Adipose tissue (tissue), 3 donors: ENCODE measurements at places on chromosomes 1 and 21. TPM values are rescaled to one million over a fixed set of nuclear protein-coding genes. Genes with fewer than 3 reads are reported as not detected.

CXADR gene
- 5.7 TPM for polyA plus RNA-seq

PRDM15 gene
- 1.4 TPM for polyA plus RNA-seq

SLC1A7 gene
- polyA plus RNA-seq: 0.90 TPM

C2CD2 gene
- 52.1 TPM for polyA plus RNA-seq

MEX3A gene
- 0.43 TPM for polyA plus RNA-seq

NAXE gene
- 52.1 TPM for polyA plus RNA-seq

APCS gene
- polyA plus RNA-seq: 0.55 TPM

MMEL1 gene
- polyA plus RNA-seq: 7.0 TPM

GPR52 gene
- not detected for polyA plus RNA-seq

SPRR5 gene
- not detected for polyA plus RNA-seq

GCSAML gene
- 0.01 TPM for polyA plus RNA-seq

AZIN2 gene
- polyA plus RNA-seq: 1.2 TPM

MASP2 gene
- 0.04 TPM for polyA plus RNA-seq

PEA15 gene
- polyA plus RNA-seq: 54.6 TPM

S100A8 gene
- 1,218 TPM for polyA plus RNA-seq

GPR153 gene
- polyA plus RNA-seq: 12.3 TPM

RAB42 gene
- 0.59 TPM for polyA plus RNA-seq

ALDH9A1 gene
- polyA plus RNA-seq: 122 TPM

AMY1C gene
- 0.06 TPM for polyA plus RNA-seq

DCST1 gene
- polyA plus RNA-seq: not detected

FAM163A gene
- polyA plus RNA-seq: 0.22 TPM

VWA1 gene
- 53.1 TPM for polyA plus RNA-seq

AGL gene
- polyA plus RNA-seq: 6.1 TPM

SPATA45 gene
- not detected for polyA plus RNA-seq

RPF1 gene
- 27.1 TPM for polyA plus RNA-seq

HAPLN2 gene
- 0.24 TPM for polyA plus RNA-seq

TMEM200B gene
- 7.1 TPM for polyA plus RNA-seq

CELA2A gene
- 0.33 TPM for polyA plus RNA-seq

OVAAL gene
- polyA plus RNA-seq: not detected

LRRC53 gene
- polyA plus RNA-seq: not detected
